ENCODE measurements at places on chromosomes 7 and 10.

- peaks cover 4% of the 10 kb centered on the region for H3K27me3 ChIP-seq
- no peaks in the 10 kb centered on the region for H3K4me1 ChIP-seq
- no peak overlapping the region for H3K27ac ChIP-seq
- H3K4me3 ChIP-seq: no peak overlapping the region
- H3K36me3 ChIP-seq: no peaks in the 10 kb centered on the region
Measured at GRCh38 chr10:47335906-47336305, 12.3 kb upstream of the RBP3 start.

DNA sequence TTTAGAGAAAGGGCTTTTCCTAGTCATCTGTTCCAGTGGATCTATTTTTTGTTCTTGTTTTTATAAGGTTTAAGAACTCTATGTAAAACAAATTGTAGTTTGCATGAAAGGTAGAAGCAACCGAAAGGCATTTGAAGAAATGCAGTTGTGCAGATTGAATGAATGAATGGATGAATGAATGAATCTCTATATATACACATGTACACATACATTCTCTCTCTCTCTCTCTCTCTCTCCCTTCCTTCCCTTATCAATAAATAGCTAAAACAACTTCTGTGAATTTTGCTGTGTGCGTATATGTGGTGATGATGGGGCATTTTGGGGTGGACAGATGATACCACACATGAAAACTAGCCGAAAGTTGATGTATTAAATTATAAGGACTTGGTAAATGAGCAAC is 32.4 kb downstream of the ANLN start:
- no peak for DNase-seq
- H3K4me3 ChIP-seq: no peak overlapping the region
- H3K27me3 ChIP-seq: no peaks in the 10 kb centered on the region
- no peaks in the 10 kb centered on the region for H3K4me1 ChIP-seq
- H3K27ac ChIP-seq: no peak overlapping the region

- no peak overlapping the region for H3K4me3 ChIP-seq
- no peak for DNase-seq
- H3K36me3 ChIP-seq: no peaks in the 10 kb centered on the region
- no peaks in the 10 kb centered on the region for H3K4me1 ChIP-seq
- peaks cover 13% of the 10 kb centered on the region for H3K27me3 ChIP-seq
Measured at GRCh38 chr10:133173860-133174640, 14.0 kb downstream of the KNDC1 start.

GRCh38 chr10:121838149-121838548 is 89.7 kb downstream of the ATE1 start:
- peaks cover 10% of the 10 kb centered on the region for H3K36me3 ChIP-seq
- peaks cover 15% of the 10 kb centered on the region for H3K4me1 ChIP-seq
- no peaks in the 10 kb centered on the region for H3K27me3 ChIP-seq
- H3K4me3 ChIP-seq: no peak overlapping the region
- H3K27ac ChIP-seq: no peak overlapping the region

- H3K27me3 ChIP-seq: no peaks in the 10 kb centered on the region
- no peak overlapping the region for H3K27ac ChIP-seq
- no peaks in the 10 kb centered on the region for H3K36me3 ChIP-seq
- no peaks in the 10 kb centered on the region for H3K4me1 ChIP-seq
- DNase-seq: no peak
Measured at GRCh38 chr7:46776790-46777189, 805.1 kb downstream of the TNS3 start.

- H3K4me1 ChIP-seq: no peaks in the 10 kb centered on the region
- no peak overlapping the region for H3K27ac ChIP-seq
- no peak overlapping the region for H3K4me3 ChIP-seq
- no peaks in the 10 kb centered on the region for H3K27me3 ChIP-seq
Measured at GRCh38 chr10:16847644-16848043, 30.4 kb upstream of the RSU1 start.

GRCh38 chr10:52517012-52517411 is 202.9 kb downstream of the DKK1 start:
- no peak overlapping the region for H3K4me3 ChIP-seq
- DNase-seq: no peak
- H3K27me3 ChIP-seq: no peaks in the 10 kb centered on the region
- no peak overlapping the region for H3K27ac ChIP-seq

- no peak overlapping the region for H3K4me3 ChIP-seq
- no peak overlapping the region for H3K27ac ChIP-seq
- DNase-seq: no peak
- no peaks in the 10 kb centered on the region for H3K36me3 ChIP-seq
Measured at GRCh38 chr7:31885171-31885570, 185.0 kb downstream of the PDE1C start.

- DNase-seq: no peak
- H3K36me3 ChIP-seq: peaks cover 9% of the 10 kb centered on the region
- peaks cover 22% of the 10 kb centered on the region for H3K4me1 ChIP-seq
Measured at GRCh38 chr10:49165821-49166483, 22.2 kb downstream of the TMEM273 start.

Measured in immature natural killer cell (primary cell).